ENCODE measurements at places on chromosomes 3 and 15.

- peak; percentile 63 for DNase-seq
Measured at GRCh38 chr3:63791974-63792373, 27.1 kb upstream of the C3orf49 start.

DNA sequence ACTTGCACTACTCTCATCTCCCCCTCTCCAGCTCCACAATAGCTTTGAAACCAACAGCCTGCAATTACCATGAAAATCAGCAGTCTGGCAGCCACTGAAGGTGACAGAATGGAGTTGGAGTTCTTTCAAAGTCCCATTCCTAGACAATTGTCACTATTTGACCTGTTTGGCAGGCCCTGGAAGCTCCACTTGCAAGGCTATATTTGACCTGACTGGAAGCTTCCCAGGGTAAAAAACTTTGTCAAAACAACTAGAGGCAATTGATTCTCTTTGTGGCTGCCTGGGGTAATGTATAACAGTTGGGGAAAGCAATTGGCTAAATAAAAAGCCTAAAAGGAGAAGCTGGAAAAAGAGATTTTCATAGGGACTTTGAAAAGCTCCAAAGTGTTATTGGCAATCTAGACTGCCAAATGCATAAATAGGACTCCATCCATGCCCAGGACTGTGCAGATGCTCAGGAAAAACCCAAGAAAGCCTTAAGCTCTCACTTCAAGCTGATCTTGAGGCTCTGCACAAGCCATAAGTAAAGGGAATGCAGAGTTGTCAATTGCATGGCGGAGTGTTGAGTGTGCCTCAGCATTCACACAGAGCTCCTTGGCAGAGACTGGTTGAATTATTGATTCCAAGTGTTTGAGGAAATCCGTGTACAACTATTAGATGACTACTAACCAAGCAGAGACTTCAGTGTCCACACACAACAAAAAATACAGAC is 18.3 kb downstream of the GREM1 start:
- no peak for DNase-seq

DNA sequence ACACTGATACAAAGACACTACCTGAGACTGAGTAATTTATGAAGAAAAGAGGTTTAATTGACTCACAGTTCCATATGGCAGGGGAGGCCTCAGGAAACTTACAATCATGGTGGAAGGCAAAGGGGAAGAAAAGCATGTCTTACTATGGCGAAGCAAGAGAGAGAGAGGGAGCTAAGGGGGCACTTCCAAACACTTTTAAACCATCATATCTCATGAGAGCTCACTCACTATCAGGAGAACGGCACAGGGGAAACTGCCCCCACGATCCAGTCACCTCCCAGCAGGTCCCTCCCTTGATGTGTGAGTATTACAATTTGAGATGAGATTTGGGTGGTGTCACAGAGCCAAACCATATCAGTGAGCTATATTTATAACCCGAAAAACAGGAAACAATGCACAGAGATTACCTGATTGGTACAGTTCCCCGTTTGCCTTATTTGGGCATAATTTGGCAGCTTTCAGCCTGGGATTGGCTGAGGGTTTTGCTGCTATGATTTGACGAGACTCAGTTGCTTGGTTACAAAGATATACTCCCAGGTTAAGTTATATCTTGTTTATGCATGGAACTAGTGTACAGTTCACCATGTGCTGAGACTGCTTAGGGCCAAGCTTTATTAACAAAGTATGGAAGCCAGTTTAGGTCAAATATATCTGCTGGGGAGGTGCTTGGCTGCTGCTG is 184.2 kb downstream of the NR2F2 start:
- DNase-seq: no peak

DNA sequence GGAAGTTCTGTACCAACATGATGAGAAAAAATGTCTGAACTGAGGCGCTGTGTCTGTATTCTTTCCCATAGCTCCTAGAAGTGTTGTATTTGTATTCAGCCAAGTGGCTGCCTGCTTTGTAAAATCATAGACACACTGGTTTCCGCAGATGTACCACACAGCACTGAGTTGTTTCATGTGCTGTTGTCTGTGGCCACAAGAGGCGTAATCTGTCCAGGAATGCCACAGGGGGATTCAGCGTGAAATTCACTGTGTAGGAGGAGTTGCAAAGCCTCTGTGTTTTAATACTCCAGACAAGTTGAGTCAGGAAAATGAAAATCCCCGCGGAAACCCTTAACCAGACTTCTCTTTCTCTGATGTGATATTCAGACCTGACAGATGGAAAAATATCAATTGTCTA is 462.2 kb downstream of the NSUN3 start:
- peak; percentile 39 for DNase-seq

DNA sequence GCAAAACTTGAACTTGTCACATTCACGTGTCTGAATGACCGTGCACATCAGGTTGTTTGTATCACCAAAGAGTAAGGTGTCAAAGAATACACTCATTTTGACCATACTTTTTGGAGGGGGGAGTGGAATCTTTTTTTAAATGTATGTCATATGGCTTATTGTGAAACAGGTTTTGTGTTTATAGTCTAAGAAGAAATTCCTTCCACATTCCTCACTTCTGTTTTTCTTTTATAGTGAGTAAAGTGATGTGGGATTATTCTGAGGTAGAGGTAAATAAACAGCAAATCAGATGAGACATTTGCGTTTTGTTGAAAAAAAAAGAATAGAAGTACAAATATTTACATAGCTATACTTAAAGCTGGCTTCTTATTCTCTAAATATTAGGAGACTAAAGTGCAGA is 33.0 kb downstream of the SRP14 start:
- DNase-seq: no peak

DNA sequence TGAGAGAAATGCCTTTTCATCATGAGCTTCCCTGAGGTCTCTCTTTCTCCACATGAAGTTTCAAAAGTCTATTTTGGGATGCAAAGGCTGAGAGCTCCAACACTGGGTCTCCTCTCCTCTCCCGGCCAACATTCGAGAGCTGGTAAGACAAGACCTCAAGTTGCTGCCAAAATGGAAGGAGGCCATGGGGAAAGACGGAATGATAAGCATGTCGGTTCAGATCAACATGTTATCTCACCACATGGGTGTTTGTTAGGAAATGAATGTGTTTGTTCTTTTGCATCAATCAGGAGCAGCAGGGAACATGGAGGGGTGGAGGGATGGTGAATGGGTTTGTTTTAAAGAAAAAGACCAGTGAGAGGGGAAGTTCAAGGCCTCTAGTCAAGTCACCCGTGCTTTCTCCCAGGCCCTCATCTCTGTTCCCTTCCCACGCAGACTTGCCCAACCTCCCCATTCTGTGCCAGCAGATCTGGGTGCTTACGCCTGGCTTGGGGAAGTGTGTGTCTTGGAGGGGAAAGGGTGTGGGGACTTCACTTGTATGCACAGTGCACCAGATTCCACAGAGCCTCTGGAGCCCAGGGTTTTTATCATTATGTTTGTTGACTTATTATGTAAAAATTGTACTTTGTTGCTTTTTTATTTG is 23.5 kb upstream of the ATP10A start:
- no peak for DNase-seq

GRCh38 chr15:92306663-92307062 is 87.0 kb upstream of the ST8SIA2 start:
- DNase-seq: peak; percentile 30
